ENCODE measurements at places on chromosomes 3 and 15. TPM values are rescaled to one million over a fixed set of nuclear protein-coding genes. Genes with fewer than 3 reads are reported as not detected.

DNA sequence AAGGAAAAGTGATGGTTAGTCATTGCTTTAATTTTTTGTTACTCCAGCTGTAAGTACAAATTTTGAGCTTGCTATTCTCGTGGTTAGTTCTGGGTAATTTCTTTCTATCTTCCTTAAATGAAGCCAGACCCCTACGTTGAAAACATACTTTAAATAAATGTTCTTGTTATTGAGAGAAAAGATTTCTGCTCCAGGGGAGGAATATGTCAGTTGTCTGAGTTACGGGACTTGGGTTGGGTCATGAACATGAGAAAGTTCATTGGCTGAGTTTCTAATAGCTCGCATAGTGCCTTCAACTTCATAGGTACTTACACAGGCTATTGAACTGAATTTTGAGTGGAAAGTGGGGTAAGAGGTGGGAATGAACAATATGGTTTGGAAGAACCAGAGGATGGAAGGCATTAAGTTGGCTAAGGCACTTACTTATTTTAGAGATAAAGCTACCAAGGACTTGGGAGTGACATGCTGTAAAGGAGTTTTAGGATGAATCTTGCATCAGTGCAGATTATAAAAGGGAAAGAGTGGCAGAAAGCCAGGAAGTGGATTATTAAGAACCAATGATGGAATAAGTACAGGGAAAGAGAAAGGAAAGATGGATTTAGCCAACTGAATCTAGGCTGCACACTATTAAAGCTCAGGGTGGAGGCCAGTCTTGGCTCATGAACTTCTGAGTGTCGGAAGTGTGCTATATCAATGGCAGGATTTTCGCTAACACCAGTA lies 1.4 kb downstream of the RPSA start:
- no peak for DNase-seq

The DHFR2 gene
- total RNA-seq: 3.4 TPM

GRCh38 chr3:128271536-128272332 lies 118.5 kb downstream of the EEFSEC start:
- no peak for DNase-seq

- no peak for DNase-seq
Observed at GRCh38 chr15:30923429-30923828, 19.7 kb downstream of the FAN1 start.

The HESX1 gene
- not detected for total RNA-seq

DNA sequence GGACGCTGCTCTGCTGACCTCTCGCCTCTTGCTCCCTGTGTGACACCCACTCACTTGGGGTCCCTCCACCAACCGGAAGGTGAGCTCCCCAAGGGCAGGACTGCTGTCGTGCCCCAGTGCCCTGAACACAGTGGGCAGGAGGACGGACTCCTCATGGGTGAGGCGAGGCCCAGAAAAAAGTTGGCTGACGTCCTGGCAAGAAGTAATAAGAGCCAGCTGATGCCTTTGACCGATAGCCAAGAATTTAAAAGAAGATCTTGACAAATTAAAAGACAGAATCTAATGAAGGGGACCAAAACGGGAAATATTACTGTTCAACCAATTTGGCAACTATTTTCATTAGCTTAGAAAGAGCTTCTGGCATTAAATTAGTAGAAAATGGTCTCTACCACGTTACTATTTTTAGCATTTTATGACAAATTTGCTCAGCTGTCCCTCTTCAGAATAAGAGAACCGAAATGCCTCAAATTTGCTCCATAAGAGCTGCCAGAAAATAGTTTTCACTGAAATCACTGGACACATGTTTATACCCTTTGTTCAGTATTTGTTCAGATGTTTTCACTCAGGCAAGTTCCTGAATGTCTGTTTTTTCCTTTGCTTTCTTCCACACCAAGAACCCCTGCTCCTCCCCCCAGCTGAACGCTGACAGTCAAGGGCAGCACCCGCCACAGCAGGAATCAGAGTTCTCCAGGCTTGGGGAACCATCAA lies 60.5 kb downstream of the XXYLT1 start:
- no peak for DNase-seq

DNA sequence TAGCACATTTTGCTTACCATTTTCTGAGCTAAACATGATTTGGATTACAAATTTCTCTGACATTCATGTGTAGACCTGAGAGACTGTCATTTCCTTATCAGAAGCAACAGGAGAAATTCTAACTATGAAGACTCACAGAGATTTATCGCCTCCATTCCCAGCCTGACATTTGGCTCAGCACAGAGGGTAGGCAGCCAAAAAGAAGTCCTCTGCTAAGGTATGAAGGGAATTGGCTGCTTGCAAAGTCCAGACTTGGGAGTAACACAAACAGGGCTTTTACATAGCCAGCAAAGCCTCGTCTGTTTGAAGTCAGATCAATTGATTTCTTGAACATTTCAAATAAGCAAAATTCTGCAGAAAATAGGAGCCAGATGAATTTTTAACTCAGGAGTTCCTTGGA lies 57.0 kb upstream of the CMSS1 start:
- DNase-seq: no peak

The OXNAD1 gene
- 13.3 TPM for total RNA-seq

DNA sequence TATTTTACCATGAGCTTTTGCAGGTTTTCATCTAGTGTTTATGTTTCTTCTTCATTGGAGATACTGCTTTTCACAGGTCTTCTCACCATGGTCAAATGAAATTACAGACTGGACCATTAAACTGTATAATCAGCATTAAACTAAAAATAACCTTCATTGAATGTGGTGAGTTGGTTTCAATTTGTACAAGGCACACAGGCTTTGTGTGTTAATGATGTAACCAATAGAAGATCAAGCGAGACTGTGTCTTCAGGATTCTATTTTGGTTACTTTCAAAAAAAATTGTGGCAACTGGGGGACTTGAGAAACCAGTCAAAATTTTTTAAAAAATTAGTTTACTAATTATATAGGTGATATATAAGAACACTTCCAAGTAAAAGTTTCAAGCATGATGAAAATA lies 54.3 kb upstream of the GCSAM start:
- DNase-seq: no peak

The DUOXA1 gene
- total RNA-seq: 7.0 TPM

DNA sequence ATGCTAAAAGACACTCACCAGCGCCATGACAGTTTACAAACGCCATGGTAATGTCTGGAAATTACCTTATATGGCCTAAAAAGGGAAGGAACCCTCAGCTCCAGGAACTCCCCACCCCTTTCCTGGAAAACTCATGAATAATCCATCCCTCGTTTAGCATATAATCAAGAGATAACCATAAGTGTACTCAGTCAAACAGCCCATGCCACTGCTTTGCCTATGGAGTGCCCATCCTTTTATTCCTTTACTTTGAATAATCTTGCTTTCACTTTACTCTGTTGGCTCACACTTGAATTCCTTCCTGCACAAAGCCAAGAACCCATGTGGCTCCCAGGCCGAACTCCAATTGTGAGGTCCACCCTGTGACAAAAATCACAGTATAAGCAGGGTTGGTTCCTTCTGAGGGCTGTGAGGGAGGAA lies 19.1 kb upstream of the FSTL1 start:
- DNase-seq: no peak

The OPA1 gene
- total RNA-seq: 60.2 TPM

The RHCG gene
- total RNA-seq: 0.54 TPM

The PPIP5K1 gene
- 33.6 TPM for total RNA-seq

- no peak for DNase-seq
Observed at GRCh38 chr15:89494941-89495637, 1.3 kb downstream of the RHCG start.

DNA sequence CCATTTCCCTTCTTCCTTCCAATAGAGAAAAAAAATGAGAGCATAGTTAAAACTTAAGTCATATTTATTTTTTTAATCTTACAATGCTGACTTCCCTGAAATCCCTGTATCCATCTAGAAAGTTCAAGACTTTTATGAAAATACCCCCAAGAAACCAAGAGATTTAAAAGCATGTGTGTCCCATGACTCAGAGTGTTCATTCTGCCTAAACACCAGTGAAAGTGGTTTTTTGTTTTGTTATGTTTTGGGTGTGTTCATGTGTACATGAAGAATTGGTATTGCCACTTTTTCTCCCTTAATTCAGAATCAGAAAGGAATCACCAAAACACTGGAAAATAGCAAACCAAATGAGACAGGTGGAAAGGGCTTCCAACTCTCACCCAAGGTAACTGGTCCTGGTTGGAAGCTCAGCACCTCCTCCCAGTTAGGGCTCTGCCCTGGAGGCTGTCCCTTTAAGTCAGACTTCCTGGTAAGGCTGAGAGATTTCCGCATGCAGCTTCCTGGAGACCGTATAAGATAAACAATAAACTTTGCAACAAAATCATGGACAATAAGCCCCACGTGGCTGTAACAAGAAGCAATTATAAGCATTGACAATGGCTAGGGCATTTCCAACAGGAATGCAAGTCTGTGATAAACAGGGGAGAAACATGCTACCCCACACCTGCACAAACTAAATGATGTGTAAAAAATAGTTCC lies 121.9 kb upstream of the ARHGEF3 start:
- peak; percentile 41 for DNase-seq

DNA sequence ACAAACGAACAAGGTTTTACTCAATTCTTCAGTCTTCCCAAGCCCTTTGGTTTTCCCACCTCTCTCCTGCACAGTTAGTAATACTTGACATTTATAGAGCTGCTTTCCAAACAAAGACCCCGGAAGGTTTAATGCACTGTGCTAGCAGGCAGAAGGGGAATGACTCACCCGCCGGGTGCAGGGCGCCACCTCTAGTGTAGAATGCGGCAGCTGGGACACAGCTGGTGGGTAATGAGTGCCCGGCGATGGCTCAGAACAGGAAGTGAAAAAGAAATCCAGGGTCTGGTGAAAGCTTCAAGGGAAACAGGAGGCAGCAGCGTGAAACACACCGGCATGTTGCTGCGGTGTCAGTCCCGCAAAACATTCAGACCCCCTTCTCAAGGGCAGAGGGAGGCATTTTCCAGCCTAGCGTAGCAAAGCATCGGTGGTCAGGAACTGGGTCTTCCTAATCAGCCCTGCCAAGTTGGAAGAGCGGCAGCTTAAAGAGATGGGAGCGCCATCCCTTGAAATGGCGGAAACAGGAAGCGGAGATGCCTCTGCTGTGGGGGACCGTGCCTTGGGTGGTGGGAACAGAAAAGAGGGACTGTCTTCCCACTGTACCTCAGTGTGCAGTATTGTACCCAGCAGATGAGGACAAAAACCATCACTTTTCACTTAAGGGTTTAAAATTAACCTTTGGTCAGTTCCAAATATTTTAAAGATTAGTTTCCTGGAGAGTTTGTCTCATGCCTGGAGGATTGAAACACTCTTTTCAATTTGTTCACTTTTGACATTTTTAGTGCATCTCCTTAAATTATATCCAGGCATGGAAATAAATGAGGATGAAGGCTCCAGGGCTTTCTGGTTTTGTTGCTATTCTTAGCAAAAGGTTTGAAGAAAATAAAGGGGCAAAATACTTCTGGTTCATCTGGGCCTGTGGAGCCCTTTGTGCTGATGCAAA lies 160.7 kb upstream of the MCTP2 start:
- DNase-seq: no peak

DNA sequence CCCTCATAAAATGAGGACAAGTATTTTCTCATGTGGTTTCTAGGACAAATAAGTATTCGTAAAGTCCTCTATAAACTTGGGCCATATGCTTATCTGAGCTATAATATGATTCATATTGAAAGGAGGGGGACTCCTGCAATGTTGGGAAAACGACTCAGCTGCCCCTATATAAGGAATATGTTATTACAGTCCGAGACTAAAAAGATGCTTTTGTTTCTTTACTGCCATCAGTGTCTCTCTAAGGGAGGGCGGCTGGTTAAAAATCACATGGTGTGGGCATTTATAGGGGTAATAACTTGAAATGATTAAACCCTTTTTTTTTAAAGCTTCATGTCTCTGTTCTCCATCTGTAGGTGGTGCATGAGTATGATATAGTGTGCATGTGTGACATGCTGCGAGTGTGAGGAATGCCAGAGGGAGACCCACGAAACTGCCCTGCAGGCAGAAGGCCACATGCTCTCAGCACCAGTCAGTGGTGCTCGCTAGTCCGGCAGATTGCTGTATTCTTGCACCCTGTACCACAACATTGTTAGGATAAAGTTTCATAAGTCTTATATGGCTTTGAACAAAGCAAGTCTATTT lies 256.0 kb upstream of the CTDSPL start:
- no peak for DNase-seq

The WWTR1 gene
- 23.6 TPM for total RNA-seq

The FRMD5 gene
- total RNA-seq: 10.1 TPM

The ZBED2 gene
- total RNA-seq: 108 TPM

The C3orf49 gene
- total RNA-seq: not detected

DNA sequence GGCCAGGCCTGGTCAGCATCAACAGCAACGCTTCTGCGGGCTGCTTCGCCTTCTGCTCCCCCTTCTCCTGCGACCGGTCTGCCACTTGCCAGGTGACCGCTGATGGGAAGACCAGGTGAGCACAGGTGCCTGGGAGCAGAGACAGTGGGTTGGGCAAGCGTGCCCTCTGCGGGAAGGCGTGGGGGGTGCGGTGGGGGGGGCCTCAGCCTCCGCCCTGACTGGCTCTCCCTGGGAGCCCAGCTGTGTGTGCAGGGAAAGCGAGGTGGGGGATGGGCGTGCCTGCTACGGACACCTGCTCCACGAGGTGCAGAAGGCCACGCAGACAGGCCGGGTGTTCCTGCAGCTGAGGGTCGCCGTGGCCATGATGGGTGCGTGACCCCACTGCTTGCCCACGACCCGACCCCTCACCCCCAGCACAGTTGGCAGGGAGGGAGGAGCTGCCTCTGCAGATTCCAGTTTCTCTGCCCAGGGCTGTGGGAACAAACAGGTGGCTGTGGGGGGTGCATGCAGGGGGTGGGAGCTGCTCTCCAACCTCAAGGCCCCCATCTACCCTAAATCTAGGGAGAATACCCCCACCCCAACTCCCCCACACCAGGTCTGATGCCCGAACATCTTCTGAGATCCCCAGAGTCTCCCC lies 8.8 kb downstream of the STAB1 start:
- no peak for DNase-seq

- peak; percentile 28 for DNase-seq
Observed at GRCh38 chr3:100107221-100107814, 7.0 kb downstream of the FILIP1L start.

The CADM2 gene
- not detected for total RNA-seq

- DNase-seq: no peak
Observed at GRCh38 chr3:195802795-195803194, 8.9 kb downstream of the MUC4 start.

The ACKR4 gene
- 0.31 TPM for total RNA-seq

GRCh38 chr15:69328739-69329138 lies 30.0 kb downstream of the PAQR5 start:
- DNase-seq: no peak

- peak; percentile 40 for DNase-seq
Observed at GRCh38 chr3:11661827-11662226, 18.1 kb upstream of the VGLL4 start.

The CORO2B gene
- total RNA-seq: 0.46 TPM

GRCh38 chr3:52210550-52211046 lies 12.6 kb downstream of the ALAS1 start:
- no peak for DNase-seq

- no peak for DNase-seq
Observed at GRCh38 chr3:10835406-10835805, 19.4 kb downstream of the SLC6A11 start.

DNA sequence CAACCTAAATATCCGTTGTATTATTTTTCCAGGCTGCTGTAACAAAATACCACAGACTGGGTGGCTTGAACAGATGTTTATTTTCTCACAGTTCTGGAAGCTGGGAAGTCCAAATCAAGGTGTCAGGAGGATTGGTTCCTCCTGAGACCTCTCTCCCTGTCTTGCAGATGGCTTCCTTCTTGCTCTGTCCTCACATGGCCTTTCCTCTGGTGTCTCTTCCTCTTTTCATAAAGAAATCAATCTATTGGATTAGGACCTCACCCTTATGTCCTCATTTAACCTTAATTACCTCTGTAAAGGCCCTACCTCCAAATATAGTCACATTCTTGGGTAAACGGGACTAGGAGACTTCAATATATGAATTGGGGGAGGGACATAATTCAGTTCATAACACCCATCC lies 89.2 kb upstream of the PLCL2 start:
- no peak for DNase-seq

The WDR5B gene
- total RNA-seq: 2.2 TPM
